T-helper 1 cell (primary cell): ENCODE measurements at places on chromosomes 7 and 10.

DNA sequence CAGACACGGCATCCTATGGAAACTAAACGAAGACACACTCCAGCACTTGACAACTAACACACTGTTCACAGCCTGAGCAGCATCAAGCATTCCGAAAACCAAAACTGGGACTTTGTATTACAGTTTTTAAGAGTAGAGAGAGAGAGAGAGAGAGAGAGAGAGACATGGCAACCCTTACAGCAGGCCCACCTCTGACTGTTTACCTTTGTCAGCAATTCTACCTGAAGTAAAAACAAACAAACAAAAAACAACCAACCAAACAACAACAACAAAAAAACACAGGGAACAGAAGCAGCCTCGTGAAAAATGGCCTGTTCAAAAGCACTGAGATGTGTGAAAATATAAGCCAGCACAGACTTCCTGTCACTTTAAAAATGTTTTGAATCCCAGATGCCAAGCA, 118.0 kb downstream of the SPAG6 start:
- no peak for DNase-seq

- no peak for DNase-seq
Measured at GRCh38 chr7:78530351-78530750, 731.8 kb downstream of the PHTF2 start.

DNA sequence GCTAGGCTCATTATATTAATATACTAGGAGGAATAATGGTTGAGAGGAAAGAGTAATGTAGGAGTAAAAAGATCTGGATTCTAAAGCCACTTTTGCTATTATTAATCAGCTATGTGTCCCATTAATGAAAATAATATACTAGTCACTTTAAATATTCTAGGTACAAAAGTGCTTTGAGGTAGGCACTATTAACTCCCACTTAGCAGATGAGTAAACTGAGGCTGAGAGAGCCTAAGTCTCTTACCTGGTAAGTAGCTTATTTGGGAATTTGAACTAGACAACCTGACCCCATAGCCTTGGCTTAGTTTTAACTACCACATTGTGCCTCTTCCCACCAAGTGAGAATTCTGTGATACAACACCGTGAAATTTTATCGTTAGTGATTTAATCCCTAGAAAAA, 6.0 kb downstream of the ARMC10 start:
- no peak for DNase-seq

DNA sequence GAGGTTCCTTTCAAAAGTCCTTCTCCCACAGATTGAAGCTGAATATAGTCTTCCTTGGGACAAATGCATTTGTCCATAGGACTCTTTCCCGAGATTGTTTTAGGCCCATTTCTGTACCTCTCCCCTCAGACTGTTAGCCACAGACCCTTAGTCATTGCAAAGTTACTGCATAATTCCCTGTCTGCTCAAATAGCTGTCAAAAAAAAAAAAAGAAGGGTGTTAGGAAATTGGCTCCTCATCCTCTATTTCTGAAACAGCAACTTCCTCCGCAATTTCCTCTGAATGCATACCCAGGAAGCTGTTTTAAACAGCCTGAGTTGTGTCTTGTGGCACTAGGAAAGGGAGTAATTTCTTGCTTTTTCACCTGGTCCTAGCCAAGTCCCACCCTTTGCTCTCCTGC, 5.4 kb downstream of the LRRC4 start:
- no peak for DNase-seq

- DNase-seq: no peak
Measured at GRCh38 chr7:25353196-25353595, 124.9 kb upstream of the NPVF start.

- no peak for DNase-seq
Measured at GRCh38 chr10:3879073-3879472, 94.1 kb upstream of the KLF6 start.

GRCh38 chr10:96740579-96741281, 20.4 kb upstream of the PIK3AP1 start:
- DNase-seq: no peak

- no peak for DNase-seq
Measured at GRCh38 chr10:34760606-34761005, 54.5 kb downstream of the PARD3 start.

- no peak for DNase-seq
Measured at GRCh38 chr7:151020231-151020630, 4.1 kb downstream of the ATG9B start.

GRCh38 chr7:16462431-16462889, 3.1 kb downstream of the SOSTDC1 start:
- DNase-seq: no peak

DNA sequence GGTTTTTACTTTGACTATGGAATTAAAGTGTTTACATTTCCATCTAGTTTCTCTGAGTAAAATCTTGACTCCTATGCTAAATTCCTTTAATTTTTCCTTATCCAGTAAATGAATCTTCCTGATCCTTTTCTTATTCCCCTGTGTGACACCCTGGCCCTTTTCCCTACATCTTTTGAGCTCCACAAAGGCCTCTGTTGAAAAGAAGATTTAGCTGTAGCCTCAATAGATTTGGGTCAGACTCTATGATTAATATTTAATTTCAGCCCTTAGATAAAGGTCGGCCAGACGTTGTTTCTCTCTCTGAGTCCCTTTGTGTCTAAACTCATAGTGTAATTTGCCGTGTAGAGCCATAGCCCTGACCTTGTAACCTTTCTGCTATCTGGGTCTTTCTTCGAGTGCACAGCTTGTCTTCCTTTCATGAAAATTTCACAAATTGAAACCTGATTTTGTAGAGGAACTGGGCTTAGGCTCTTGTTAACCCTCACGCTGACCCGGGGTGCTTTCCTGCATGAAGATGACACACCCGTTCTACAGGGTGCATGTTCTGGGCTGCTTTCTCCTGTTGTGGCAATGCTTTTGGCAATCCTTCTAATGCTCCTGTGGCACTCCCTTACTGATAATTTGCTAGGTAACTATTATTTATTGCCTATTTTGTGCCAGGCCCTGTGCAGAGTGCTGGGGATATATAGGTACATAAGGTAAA, 21.2 kb downstream of the LSMEM1 start:
- DNase-seq: no peak

- DNase-seq: no peak
Measured at GRCh38 chr10:3978761-3979160, 193.8 kb upstream of the KLF6 start.

DNA sequence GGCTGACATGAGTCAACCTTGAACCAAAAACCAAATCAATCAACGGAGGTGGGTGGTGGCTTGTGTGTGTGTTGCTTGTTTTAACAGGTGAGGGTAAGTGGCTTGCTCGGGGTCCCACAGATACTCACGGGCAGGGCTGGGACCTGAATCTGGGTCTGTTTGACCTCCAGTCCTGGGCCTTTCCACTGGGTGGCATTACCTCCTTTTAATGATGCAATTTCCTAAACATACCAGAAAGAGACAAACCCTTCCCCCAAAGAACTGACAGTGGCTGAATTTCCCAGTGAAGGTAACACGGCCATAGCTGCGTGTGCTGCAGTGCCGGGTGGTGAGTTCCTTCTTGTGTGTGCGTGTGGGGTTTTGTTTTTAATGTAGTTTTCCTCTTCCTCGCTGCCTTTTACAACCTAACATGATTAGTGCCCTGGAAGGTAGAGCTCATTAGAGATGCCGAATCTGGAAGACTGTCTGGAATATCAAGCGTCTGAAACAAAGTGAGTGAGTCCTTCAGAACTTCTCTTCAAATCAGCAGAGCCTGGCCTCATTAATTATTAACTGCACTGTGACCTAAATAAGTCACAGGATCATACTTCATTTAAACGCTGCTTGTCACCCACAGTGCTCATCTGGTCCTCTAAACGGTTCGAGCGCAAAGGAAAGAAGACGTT, 166.1 kb upstream of the TCERG1L start:
- no peak for DNase-seq

DNA sequence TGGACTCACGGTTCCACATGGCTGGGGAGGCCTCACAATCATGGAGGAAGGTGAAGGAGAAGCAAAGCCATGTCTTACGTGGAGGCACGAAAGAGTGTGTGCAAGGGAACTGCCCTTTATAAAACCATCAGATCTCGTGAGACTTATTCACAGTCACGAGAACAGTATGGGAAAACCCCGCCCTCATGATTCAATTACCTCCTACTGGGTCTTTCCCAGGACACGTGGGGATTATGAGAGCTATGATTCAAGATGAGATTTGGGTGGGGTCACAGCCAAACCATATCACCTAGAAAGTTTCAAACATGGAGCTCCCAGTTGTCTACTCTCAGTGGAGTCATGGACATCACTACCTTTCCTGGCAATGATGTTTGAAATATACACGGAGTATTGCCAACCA, 49.6 kb downstream of the CYCS start:
- DNase-seq: no peak

DNA sequence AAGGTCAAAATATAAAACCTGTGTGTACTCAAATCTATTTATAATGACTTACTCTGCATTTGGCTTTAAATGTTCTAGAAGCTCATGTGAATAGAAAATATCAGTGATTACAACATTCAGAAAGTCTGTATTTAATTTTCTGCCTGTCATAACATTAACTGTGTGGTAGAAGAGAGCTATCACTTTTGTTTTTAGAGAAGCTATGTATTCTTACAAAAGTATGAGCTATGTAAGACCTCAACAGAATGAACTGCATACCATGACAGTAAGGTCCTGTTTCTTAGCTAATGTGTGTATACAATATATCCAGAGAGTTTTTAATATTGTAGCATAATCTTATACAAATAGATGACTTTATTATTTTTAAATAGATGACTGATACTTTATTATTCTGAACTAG, 61.5 kb downstream of the PTN start:
- DNase-seq: no peak

DNA sequence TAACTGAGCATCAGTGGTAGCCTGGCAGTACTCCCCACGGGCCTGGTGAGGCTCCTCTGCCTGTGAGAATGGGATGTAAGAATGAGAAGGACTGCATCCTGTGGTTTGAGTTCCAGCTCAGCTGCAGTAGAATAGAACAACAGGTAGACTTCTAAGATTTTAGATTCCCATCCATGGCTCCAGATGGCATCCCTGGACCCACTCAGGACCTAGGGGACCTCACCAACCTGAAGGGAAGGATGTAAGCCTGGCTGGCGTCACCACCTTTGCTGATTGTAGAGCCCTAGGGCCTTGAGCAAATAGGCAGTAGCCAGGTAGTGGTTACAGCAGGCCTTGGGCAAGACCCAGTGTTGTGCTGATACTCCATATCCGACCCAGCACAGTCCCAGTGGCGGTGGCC, 9.6 kb upstream of the AOC1 start:
- no peak for DNase-seq

DNA sequence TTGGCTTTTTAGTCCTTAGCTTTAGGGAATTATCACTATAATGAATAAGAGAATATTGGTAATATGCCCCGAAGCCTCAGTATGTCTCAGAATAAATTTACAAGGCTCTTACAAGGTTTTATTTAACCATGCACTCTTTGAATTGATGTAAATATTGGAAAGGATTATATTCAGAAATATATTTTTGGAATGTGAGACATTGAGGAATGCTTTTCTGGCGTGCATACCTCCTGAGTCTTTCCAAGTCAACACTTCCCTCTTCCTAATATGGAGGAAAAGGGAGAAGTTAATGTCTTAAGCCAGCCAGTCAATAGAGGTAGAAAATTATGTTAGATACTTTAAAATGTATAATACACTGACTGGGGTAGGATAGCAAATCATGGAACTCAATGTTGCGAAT, 1.2 kb upstream of the OR2F1 start:
- DNase-seq: no peak

DNA sequence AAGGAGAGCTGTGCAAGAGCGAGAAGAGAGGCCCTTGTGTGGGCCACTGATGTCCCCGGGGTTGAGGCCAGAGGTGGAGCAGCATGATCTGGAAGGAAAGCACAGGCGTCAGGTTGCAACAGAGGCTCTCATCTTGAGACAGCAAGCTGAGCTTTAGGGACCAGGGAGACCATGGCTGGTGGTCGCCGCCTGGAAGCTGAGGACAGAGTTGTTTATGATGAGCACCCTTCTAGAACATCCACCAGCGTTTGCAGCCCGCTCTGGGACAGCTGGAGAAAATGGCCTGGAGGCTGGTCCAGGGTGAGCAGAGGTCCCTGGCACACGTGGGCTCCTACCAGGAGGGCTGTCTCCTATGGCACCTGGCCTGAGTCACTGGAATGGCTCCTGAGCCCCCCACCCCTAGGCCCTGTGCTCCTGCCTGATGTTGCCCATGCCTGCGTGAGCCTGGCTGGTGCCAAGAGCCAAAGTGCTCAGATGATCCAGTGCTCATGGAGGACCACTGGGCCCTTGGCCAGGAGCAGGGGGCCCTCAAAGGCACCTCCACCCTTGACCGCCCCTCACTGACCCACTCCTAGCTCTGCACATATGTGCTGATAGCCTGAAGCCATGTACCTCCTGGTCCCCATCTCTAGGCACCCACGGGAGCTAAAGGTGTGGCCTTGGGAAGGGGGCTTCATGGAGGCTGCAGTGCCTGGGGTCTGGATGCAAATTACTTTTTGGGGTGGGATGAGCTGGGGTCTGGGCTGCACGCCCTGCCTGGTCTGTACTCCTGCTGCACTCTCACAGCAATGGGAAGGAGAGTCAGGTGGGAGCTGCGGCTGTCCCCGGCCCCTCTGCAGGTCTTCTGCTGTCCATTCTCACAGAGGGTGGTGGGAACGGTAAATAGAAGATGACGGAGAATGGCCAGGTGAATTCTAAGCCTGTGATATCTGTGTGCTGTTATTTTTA, 40.1 kb upstream of the RET start:
- no peak for DNase-seq

GRCh38 chr7:143419880-143420279, 11.2 kb upstream of the EPHA1 start:
- DNase-seq: no peak

DNA sequence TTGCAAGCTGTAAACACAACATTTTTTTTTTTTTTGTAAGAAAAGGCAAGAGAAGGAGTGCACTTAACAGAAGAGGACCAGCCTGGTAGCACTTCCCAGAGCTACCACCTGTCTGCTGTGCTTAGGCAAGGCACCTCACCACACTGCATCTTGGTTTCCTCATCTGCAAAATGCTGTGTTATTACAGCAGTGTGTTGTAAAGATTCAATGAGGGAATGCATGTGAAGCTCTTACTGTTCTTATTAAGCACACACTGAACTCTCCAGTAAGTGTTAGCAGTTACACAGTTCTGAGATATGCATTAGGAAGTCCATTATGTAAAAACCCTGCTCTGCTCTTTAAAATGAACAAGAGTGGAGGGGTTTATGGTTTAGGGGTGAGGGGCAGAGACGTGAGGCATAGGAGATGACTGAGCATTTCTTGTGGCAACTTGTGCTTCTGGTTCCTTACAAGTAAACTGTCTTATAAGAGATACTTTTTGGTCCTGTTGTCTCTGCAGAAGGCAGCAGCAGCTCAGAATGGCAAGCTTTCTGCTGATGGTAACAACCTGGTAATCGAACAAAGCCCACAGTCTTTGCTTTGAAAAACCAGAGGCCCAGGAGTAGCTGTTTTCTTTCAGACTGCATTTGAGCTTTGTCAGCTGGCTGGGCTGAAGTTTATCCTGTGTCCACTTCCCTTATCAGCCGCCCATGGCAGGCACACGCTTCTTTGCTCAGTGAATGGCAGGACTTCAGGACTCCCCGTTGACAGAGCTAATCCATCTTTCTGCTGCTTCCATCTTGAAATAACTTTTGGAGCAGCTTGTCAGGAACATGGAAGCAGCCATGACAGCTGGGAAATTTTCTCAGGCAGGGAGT, 98.8 kb upstream of the BMPER start:
- DNase-seq: no peak
